Aorta (tissue), 5 donors: ENCODE measurements at places on chromosomes 4 and X. TPM values are rescaled to one million over a fixed set of nuclear protein-coding genes. Genes with fewer than 3 reads are reported as not detected.

DNA sequence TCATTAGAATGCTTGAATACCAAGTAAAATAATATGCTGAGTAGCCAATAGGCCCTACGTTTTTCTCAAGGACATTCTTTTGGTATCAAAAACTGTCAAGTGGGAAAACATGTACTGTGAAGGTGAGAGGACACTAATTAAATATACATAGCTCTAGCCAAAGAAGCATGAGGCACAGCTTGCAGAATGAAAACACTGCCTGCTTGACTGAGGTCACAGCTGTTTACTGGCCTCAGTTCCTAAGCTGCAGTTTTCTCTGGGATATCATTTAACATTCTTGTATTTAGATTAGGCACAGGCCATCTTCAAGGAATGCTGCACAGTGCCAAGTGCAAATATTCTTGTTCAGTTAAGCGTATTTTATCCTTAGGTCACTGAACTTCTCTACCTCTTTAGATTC is 78.6 kb downstream of the NAP1L3 start:
- no peak for DNase-seq

DNA sequence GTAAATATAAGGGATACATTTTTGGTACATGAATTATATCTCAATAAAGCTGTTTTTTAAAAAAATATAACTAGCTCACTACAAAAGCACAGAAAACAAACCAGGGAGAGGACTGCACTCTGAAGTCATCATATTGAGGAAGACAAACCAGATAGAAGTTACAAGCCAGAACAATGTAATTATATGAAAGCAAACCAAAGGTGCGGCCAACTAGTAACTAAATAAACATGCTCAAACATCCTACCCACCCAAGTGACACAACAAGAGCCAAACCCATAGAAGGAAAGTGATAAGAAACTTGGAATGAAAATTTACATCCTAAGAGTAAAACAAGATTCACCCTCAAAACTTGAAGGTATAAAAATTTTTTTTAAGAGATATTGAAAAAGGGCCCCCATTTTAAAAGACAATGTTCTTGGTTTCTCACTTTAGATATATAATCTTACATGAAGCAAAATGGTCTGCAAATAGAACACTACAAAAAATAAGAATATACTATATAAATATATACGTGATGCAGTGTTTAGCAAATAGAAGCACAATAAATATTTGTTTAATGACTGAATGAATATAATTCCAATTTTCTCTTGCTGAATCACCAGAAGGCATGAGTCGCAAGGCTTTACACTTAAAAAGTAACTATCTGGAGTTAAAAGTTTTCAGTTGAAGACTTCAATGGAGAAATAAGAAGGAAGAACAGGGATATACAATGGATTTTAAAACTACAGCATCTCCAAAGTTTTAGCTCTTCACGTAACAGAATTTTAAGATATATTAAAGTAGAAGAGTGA is 4.0 kb upstream of the SH3D19 start:
- no peak for DNase-seq

DNA sequence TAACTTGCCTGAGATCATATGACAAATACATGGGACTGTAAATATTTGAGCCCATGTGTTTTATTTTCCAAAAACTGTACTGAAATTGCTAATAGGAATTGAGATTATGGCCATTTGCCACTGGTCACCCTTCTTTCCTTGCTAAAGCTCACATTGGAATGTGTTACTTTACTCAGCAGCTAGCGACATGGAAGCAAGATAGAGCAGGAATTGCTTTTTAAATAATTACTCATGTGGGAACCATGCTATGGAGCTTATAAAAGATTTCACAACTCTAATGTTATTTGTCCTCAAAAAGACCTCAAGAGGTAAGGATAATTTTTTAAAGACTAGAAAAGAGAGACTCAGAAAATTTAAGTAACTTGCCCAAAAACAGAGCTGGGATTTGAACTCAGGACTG is 48.8 kb upstream of the AFAP1 start:
- DNase-seq = no peak

DNA sequence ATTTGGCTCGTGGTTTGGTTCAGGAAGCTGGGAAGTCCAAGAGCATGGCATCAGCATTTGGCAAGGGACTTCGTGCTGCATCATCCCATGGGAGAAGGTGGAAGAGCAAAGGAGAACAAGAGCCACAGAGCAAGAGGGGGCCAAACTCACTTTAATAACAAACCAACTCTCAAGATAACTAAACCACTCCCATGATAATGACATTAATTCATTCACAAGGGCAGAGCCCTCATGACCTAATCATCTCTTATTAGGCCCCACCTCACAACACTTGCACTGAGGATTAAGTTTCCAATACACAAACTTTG is 113.4 kb upstream of the ATXN3L start:
- DNase-seq = peak; percentile 54

DNA sequence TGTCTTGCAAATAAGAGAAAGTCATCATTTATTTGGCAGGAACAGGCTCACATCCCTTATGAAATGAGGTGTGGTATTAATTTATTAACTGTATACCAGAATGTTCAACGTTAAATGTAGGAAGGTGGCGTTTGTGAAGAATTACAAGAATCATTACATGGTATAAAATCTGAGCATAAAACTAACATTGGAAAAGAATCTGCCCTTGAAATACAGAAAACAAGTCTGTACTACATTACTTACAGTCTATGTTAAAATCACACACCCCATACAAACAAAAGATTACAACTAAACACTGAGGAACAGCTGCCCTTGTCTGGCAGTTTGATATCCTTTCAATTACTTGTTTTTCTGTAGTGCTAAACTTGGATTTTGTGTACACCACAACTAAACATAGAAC is 131.1 kb downstream of the DCHS2 start:
- DNase-seq = no peak

Gene EFHC2
- total RNA-seq = 0.81 TPM
